Mesendoderm (in vitro differentiated cells): ENCODE measurements at places on chromosomes 7 and 10.

DNA sequence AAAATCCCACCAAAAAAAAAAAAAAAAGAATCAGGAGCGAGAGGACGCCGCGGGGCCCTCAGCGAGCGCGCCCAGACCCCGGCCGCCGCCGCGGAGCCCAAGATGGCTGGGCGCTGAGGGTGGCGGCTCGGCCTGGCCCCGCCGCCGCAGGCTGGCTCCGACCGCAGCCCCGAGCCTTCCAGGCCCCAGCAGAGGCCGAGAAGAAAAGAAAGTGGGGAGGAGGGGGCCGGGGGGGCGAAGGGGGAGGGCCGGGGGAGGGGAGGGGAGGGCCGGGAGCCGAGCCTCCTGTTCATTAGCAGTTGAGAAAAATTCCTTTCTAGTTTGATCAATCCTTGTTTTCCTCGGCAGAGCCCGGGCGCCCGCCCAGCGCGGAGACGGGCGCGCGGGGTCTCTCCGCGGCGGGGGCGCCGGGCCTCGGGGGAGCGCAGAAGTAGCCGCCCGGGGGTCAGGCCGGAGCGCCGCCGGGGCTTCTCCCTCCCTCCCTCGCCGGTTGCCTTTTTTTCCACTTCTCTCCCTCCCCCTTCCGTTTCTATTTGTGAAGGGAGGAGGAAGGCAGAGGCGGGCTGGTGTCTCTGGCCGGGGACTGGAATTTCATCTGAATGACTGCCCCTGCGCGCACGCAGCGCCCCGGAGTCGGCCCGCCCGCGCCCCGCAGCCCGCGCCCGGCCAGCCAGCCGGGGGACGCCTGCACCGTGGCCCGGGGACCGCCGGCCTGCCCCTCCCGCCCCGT lies 778 bp upstream of the TRIM8 start:
- H3K4me3 ChIP-seq: peak overlapping the region; percentile 57
- peaks cover 3% of the 10 kb centered on the region for H3K4me1 ChIP-seq
- peak; percentile 86 for DNase-seq
- H3K27ac ChIP-seq: peak overlapping the region; percentile 97
- no peaks in the 10 kb centered on the region for H3K27me3 ChIP-seq

- no peaks in the 10 kb centered on the region for H3K27me3 ChIP-seq
- peaks cover 9% of the 10 kb centered on the region for H3K4me1 ChIP-seq
- H3K4me3 ChIP-seq: no peak overlapping the region
- no peak overlapping the region for H3K27ac ChIP-seq
- no peaks in the 10 kb centered on the region for H3K36me3 ChIP-seq
- no peak for DNase-seq
Observed at GRCh38 chr10:50416181-50416824, 165.0 kb upstream of the ASAH2 start.

DNA sequence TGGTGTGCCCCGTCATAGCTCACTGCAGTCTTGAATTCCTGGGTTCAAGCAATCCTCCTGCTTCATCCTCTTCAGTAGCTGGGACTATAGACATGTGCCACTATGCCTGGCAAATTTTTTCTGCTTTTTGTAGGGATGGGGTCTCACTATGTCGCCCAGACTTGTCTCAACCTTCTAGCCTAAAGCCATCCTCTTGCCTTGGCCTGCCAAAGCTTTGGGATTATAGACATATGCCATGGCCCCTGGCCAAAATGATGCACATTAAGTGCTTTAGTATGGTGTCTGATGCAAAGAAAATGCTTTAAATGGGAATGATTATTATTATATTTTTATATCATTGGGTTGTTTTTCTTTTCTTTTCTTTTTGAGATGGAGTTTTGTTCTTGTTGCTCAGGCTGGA lies 33.2 kb upstream of the VCL start:
- H3K27me3 ChIP-seq: no peaks in the 10 kb centered on the region
- H3K27ac ChIP-seq: peak overlapping the region; percentile 98
- DNase-seq: no peak
- H3K36me3 ChIP-seq: no peaks in the 10 kb centered on the region
- H3K4me3 ChIP-seq: no peak overlapping the region

DNA sequence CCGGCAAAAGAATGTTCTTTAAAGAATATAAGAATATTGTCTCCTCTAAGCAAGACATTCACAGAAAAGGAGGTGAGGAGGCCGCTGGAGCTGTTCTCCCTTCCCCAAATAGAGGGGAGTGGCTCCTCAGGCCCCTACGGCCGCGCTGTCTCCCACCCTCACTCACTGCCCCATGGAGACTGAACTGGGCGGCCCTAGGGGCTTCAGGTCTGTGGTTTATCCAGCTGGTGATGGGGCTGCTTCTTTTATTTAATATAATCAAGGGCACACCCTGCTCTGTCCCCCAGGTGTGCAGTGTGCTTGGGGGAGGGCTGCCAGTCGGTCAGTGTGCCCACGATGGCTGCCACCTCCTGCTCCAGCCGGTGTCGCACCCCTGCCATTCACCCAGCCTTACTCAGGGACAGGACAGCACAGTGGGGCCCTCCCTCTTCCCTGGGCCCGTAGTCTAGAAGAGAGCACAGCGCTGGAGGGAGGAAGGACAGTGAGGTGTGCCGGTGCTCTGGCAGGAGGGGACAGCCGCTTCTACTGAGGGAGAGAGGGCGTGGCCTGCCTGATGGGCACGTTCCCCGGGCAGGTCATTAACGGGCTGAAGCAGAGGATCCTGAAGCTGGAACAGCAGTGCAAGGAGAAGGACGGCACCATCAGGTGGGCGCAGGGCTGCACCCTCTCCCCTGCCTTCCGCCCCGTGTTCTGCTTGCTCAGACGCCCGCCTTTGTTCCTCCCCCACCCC lies 23.4 kb downstream of the IQCE start:
- H3K4me3 ChIP-seq: no peak overlapping the region
- H3K4me1 ChIP-seq: no peaks in the 10 kb centered on the region
- H3K27me3 ChIP-seq: no peaks in the 10 kb centered on the region
- no peak overlapping the region for H3K27ac ChIP-seq
- DNase-seq: no peak

- H3K4me3 ChIP-seq: no peak overlapping the region
- H3K27ac ChIP-seq: no peak overlapping the region
- no peaks in the 10 kb centered on the region for H3K36me3 ChIP-seq
- no peak for DNase-seq
- no peaks in the 10 kb centered on the region for H3K27me3 ChIP-seq
Observed at GRCh38 chr7:99938296-99938695, 8.9 kb upstream of the GJC3 start.

DNA sequence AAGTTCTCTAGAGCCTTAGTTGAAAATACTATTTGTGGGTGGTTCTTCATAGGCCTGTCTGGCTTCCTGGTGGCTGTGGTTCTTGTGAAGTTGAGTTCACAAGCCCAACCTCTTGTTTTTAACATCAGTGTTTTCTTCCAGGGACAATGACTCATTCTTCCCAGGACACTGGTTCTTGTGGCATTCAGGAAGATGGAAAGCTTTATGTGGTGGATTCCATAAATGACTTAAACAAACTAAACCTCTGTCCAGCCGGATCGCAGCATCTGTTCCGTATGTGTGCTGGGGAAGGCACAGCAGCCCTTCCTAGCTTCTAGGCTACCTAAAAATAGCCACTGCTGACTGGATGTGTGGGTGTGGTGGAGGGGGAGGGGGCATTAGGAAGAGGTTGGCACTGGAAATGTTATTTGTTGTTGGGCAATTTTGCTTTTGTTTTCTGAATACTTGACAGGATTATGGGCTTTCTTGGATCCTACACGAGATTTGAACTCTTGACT lies 3.9 kb downstream of the LSMEM1 start:
- H3K27ac ChIP-seq: no peak overlapping the region
- DNase-seq: peak; percentile 71
- no peaks in the 10 kb centered on the region for H3K36me3 ChIP-seq
- H3K4me3 ChIP-seq: no peak overlapping the region
- H3K4me1 ChIP-seq: no peaks in the 10 kb centered on the region

DNA sequence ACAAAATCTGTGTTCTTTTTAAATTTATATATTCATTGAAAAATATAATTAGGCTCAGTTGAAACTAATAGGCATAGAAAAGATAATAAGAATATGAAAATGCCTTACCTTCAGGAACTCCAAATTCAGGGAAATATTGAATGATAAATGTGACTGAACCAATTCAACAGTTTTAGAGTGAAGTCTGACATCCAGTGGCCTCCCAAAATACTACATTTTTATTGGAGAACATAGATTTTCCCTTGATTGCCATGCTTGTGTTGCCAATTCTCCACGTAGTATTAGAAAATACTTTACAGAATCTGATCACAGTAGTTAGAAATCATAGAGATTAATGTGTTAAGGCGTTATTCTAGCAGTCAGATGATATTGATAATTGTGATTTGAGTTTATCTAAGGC lies 1246.7 kb downstream of the GATA3 start:
- no peak for DNase-seq
- H3K36me3 ChIP-seq: no peaks in the 10 kb centered on the region
- H3K27me3 ChIP-seq: no peaks in the 10 kb centered on the region
- H3K27ac ChIP-seq: no peak overlapping the region
- H3K4me1 ChIP-seq: no peaks in the 10 kb centered on the region
